HAP-1 (cell line): ENCODE measurements at places on chromosomes 7 and 10.

DNA sequence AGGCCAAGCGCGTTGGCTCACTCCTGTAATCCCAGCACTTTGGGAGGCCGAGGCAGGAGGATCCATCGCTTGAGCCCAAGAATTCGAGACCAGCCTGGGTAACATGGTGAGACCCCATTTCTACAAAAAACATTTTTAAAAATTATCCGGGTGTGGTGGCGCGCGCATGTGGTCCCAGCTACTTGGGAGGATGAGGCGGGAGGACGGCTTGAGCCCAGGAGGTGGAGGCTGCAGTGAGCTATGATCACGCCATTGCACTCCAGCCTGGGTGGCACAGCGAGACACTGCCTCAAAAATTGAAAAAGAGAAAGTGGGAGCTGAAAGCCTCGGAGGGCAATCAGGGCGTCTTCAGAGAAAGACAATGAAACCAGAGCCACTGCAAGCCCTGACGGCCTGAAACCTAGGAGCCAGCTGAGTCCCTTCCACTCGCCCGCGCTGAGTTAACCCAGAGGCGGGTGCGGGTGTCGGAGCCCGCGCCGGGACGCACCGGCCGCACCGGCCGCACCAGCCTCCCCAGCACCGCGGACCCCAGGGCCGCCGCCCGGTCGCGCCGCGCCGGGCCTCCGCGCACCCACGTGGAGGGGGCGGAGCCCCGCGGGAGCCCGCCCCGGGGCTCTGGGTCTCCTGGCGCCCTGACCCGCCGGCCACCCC, 22.4 kb downstream of the ZFAND2A start:
- no peak for DNase-seq

DNA sequence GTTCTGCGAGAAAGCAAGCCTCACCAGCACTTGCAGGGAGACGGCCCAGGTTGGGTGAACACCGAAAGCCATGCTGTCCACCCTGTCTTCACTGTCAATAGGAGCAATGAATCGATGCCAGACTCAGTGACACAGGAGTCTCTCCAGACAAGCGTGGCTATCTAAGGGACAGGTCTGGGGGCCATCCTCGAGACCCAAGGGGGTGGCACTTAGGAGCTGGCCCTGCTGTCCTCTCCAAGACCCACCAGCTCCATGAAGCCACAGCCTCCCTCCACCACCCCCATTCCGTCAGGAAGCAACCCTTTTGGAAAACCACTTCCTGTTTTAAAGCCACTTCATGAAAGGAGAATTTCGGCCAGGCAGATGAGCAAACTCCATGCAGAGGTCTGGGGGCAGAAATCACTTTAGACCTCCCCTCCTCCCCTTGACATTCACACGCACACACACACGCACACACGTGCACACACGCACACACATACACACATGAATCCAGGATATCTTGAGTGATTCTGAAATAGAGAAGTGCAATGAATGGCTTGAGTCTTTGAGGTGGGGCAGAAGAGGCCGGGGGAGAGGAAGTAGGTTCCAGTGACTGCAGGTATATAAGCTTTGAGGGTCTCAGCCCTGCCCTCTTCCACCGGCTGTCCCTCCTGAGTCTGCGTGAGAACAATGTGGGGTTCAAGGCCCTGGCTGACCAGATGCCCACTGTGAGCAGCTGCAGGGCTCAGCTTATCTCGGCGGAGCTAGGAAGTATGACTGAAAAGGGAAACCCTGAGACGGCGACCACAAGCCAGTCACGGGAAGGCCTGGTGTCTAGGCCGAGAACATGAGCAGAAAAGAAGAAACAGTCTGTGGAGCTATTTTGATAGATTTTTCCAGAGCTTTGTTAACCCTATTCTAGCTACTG, 25.0 kb downstream of the RGS10 start:
- no peak for DNase-seq

- no peak for DNase-seq
These were observed 154.3 kb downstream of the ZNF248 start for GRCh38 chr10:37703114-37703513.

- DNase-seq, result no peak
These were observed 277.9 kb downstream of the HPSE2 start for GRCh38 chr10:98957801-98958200.

DNA sequence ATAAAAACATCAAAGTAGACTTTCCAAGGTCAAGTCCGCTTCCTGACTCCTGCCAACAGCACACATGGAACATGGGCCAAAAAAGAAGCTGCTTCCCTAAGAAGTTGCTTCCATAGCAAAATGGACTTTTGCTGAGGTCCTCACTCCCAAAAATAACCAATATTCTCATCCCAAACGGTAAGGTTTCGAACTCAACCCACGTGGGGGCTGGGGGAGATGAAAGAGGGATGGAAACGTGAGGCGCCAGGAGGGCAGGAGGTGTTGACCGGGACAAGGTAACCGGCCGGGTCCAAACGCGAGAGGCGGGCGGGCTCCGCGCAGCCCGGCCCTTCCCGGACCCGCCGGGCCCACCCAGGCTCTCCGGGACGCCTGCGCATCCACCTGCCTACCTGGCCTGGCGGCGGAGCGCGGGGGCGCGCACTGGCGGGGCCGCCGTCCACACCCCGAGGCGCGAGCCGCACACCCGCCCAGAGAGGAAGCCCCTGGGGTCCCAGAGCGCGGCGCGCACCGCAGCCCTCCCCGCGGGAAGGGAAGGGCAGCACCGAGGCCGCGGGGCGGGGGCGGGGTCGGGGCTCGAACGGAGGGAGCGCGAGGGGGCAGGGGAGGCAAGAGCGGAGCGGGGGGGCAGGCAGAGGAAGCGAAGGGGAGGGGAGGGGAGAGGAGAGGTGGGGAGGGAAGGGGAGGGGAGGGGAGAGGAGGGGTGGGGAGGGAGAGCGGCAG, 742 bp downstream of the LMBR1 start:
- DNase-seq, result peak; percentile 86

- no peak for DNase-seq
These were observed 679 bp upstream of the AFAP1L2 start for GRCh38 chr10:114405011-114405350.

DNA sequence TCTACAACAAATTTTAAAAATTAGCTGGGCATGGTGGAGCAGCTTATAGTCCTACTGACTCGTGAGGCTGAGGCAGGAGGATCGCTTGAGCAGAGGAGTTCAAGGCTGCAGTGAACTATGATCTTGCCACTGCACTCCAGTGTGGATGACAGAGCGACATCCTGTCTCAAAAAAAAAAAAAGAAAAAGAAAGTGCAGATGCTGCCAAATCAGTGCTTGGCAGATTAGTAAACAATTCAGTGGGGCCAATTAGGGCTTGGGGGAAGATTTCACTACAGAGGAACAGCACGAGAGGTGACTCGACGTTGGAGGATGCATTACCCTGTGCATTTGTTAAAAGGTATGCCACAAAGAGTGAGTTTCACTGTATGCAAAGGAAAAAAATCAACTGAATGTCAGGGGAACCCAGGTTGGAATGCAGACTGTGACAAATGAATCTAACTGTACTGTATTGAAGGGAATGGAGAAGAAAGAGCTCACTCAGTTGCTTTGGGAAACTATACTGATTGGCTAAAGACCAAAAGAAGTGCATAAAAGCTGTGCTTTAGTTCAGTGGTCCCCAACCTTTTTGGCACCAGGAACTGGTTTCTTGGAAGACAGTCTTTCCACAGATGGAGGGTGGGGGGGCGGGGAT, 31.6 kb downstream of the GARIN1A start:
- no peak for DNase-seq

GRCh38 chr7:35828817-35829216, 28.0 kb downstream of the SEPTIN7 start:
- DNase-seq, result no peak

DNA sequence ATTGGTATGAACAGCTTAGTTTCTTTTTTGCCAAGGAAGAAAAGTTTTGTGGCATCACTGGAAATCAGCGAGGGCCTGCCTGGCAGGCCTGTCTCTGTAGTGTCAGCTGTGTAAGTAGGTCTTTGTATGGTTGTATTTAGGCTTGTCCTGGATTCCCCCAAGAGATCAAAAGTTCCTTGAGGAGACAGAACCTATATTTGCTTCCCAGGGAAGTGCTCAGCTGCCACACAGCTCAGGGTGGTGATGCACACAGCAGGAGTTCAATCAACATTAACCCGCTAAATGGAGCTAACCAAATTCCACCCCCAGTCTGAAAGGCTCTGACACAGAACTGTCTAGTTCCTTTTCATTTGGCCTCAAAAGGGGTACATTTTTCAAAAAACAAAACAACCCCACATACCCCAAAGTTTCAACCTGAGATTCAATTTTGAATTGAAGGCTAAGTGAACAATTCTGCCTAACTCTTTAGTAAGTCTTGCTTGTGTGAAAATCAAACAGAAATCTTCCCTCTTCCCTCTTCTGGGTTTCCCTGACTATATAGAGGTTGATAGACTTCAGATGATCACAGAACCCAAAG, 124.4 kb downstream of the CLEC2L start:
- no peak for DNase-seq

DNA sequence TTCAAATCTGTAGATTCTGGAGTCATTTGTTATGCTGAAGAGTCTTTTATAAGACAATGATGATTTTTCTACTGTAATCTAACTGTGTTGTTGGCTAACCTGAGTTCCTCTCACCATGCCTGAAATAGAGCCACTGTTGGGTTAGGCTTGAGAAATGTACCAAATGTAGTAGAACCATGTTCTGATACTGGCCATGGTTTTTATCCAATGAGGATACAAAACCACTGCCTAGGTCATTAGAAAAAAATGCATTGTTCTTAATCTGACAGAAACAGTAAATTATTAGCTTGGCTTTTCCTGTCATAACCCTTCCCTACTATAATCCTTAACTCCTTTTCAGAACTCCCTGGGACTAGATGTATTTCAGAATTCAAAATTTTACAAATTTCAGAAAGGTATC, 86.6 kb downstream of the RAPGEF5 start:
- DNase-seq, result no peak

- DNase-seq, result no peak
These were observed 89.1 kb upstream of the SP4 start for GRCh38 chr7:21338728-21339164.

- DNase-seq, result no peak
These were observed 63.5 kb upstream of the VKORC1L1 start for GRCh38 chr7:65809259-65809981.

DNA sequence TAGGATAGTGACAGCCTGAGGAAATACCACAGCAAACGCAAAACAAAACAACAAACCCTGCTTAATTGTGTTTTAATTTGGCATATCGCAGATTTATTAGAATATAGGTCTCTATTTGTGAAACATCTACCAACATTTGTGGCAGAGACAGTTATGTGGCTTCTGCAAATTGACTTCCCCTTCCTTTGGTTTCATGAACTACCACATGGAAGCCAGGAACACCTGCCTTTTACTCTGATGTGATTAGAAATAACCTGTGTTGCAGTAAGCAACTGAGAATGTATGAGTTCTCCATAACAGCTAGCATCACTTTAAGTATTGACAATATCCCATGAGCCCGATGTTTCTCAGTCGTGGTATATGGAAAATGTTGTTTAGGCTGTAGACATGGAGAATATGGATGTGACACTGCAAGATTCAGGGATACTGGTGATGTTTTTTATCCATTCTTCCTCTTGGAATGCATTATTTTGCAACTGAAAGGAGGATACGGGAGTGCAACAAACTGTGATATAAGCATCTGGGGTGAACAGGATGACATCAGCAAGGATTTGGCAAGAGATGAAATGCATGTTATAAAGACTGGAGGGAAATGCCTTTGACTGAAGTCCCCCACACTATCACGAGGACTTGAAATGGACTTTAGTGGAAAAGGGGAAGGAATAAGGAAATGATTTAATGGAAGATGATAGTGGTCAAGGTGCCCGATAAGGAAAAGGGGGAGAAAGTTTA, 95.9 kb downstream of the CUBN start:
- no peak for DNase-seq

DNA sequence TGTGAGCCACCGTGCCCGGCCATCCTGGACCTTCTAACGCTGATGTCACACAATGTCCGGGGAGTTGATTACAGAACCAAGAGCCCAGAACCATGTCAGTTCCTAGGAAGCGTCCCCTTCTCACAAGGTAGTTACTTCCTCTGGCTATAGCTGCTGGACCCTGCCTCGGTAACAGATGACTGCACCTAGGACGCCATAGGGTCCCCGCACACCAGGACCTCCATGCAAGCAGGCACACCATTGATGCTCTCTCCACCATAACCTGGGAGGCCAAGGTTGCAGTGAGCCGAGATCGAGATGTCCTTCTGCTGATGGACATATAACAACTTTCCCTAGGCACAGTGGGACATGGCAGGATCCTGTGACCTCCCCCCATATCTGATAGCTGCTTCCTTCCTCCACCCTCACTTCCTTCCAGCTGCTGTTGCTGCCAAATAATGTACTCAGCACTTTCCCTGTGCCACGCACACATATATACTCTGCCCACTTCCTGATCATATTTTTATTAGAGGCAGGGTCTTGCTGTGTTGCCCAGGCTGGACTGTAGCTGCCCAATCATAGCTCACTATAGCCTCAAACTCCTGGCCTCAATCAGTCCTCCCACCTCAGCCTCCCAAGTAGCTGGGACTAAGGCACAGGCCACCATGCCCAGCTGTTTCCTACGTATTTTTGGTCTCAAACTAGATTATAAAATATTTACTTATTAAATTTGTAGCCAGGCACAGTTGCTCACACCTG, 3.5 kb upstream of the SNX8 start:
- no peak for DNase-seq

DNA sequence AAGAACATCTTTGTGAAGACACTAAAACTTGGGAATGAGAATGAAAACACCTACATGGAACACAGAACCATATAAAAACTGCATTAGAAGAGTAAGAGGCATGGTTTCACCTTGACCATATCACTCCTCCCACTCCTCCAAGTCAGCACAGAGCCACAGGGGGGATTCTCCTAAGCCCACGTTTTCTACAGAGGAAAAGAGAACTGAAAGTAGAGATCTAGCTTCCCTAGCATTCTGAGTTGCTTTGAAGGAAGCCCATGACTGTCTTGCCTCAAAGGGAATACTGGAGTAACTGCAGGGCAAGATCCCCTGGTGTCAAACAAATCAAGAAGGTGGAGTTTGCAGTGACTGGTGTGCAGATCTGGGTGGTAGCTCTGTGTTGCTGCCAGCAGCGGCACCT, 43.9 kb downstream of the HBP1 start:
- DNase-seq, result no peak

DNA sequence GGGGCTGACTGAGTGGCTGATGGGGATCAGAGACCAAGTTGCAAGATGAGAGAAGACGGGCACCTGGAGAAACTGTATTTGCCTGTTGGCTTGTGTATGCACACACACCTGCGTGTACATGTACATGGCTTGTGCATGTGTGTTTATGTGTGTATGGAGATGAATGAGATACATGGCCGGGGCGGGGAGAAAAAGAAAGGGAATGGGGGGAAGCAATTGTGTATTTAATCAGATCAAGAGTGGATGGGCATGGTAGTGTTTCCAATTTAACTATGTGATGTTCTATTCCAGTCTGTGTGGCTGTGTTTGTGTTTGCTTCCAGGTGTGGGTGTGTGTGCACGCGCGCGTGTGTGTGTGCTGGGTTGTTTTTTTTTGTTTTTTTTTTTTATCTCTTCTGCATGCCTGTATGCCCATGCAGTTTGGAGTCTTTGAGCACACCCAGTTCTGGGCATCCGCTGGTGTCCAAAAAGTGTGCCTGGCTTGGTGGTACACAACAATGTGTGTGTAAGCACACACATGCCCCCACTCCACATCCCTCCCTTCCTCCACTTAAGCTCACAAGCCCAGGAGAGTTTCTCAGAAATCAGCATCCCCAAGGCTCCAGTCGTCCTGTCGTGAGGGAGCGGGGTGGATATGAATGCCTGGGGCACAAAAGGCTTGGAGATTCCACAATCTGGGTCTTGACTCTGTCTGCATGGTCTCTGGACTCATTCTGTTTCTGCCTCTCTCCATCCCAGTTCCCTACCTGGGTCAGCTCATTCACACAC, 2.5 kb upstream of the VGF start:
- no peak for DNase-seq

GRCh38 chr7:19026888-19027287, 90.5 kb downstream of the TWIST1 start:
- no peak for DNase-seq

GRCh38 chr10:19791032-19791431, 25.2 kb upstream of the PLXDC2 start:
- no peak for DNase-seq
